ENCODE measurements at places on chromosomes 2 and 18.
A peak's percentile ranks its signal among the peaks of the same experiment; 100 is the strongest.

- DNase-seq = no peak
These were observed 148.8 kb upstream of the STON1 start for GRCh38 chr2:48380989-48381625.

DNA sequence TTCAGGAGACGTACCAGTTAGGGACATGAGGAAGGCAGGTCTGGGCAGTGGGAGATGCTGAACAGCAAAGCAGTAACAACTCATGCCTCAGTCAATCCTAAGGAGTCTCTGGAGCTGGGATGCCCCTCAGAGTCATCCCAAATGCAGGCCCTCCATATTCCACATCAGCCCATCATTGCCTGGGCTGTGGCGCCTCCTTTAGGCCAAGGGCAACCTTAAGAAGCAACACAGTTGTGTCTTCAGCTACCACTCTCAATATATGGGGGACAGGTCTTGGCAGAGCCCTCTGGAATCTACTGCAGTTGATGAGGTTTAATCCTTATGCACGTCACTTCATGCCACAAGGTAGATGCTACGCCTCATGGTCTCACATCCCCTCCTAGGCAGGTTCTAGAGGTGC lies 682.0 kb upstream of the RAB6C start:
- DNase-seq = no peak

GRCh38 chr2:227033471-227034148 lies 130.4 kb downstream of the COL4A4 start:
- no peak for DNase-seq

DNA sequence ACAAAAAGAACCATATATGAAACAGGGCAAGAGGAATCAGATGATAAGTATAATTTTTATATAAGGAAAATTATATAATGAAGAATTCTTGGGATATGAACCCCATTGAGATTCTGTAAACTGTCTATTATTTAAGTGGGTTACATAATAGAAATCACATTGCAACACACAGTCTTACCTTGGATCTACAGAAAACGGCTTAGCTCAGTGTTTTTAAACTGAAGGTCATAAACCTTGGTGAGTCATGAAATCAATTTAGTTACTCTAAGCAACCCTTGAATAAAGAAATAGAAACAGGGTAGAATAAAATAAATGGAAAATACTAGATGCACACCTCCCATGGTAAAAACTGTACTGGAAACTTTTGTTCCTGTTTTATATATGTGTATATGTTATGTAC lies 50.7 kb downstream of the METTL8 start:
- no peak for DNase-seq

GRCh38 chr2:10389573-10389972 lies 58.6 kb downstream of the ODC1 start:
- DNase-seq = no peak

DNA sequence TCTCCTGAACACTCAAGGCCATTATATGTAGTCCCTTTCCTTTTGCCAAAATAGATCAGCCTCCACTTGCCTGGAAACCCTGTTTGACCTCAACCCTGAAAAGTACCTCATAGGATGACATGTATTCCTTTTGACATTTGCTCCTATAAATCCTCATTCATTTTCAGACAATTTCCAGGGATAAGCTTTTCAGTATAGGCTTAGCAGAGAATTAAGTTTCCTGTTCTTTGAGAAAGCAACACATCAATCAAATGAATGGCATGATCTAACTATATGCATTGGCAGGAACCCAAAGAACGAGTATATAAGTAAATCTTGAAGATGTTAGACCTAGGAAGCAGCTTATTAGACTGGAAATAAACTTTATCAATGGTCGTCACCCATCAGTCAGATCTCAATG lies 483.0 kb downstream of the CCDC85A start:
- no peak for DNase-seq

GRCh38 chr2:20567159-20567925 lies 83.6 kb downstream of the HS1BP3 start:
- no peak for DNase-seq

GRCh38 chr2:202060218-202060617 lies 12.8 kb upstream of the KIAA2012 start:
- DNase-seq = no peak

GRCh38 chr2:25090801-25091200 lies 48.9 kb downstream of the EFR3B start:
- no peak for DNase-seq

DNA sequence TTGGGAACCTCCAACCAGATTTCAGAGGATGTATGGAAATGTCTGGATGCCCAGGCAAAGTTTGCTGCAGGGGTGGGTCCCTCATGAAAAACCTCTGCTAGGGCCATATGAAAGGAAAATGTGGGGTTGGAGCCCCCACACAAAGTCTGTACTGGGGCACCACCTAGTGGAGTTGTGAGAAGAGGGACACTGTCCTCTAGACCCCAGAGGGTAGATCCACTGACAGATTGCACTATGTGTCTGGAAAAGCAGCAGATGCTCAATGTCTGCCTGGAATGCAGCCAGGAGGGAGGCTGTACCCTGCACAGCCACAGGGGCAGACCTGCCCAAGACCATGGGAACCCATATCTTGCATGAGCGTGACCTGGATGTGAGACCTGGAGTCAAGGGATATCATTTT lies 573.7 kb upstream of the NXPH2 start:
- no peak for DNase-seq

GRCh38 chr2:163175294-163175693 lies 336.7 kb upstream of the KCNH7 start:
- no peak for DNase-seq

DNA sequence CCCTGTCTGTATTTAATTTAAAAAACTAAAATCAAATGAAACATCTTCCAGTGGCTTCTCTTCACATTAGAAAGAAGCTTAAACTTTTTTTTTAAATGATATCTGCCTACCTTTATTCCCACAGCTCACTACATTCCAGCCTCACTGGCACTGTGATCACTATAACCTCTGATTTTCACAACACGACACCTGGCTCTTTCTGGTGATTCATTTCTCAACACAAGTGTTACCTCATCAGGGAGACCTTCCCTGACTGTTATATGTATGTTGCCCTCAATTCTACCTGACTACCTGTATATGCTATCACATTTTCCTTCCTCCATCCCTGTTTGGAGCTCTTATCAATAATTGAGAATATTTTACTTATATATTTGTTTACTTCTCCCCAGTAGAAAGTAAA lies 76.6 kb downstream of the BAZ2B start:
- no peak for DNase-seq

DNA sequence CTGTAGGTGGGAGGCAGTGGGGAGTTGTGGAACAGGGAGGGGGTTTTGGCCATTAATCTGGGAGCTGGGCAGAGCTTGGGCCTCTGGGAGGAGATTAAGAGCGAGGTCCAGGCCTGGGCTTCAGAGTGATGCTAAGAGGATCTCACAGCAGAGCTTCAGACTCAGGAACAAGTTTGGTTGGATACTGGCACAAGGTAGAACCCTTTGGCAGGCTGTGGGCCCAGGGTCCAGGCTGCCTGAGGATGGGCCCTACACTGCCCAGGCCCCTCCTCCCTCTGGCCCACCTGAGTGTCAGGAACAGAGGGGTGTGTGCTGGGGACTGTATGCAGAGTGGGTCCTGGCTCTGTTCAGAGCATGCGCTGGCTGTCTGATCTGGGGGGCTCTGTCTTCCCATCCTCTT lies 334.9 kb downstream of the CYP26B1 start:
- no peak for DNase-seq

- DNase-seq = no peak
These were observed 51.8 kb downstream of the COA5 start for GRCh38 chr2:98556344-98557033.

DNA sequence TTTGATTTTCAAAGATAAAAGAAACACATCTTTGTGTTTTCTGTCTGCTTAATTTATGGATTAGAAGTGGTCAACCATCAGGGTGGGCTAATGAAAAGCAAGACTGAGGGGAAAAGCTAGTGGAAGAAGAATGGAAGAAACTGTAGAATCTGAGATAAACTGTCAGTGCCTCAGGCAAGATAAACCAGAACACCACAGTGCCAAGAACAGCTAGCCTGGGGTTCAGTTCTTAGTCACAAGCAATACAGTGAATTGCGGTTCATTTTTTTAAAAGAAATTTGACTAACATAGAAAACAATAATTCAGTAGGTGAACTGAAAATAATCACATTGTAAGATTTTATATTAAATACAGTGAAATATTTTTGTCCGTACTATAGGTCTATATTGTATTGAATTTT lies 22.0 kb upstream of the LNPK start:
- no peak for DNase-seq

- DNase-seq = no peak
These were observed 24.5 kb upstream of the LPIN2 start for GRCh38 chr18:3037423-3037915.

DNA sequence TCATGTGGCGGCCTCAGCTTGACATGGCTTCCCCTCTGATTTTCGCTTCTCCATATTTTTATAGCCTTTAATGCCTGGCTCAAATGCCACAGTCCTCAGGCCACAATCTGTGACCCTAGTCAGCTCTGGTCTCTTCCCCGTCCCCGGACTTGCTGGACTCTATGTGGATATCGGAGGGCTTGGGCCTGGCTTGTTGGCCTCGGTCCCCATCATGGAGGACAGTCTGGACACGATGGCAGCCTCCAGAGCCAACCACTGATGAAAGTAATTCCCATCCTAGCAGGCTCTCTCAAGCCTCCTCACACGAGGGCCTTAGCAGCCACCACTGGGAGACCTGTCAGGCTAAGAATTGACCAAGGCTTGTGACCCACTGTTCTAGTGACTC lies 61.6 kb downstream of the LPIN1 start:
- no peak for DNase-seq

GRCh38 chr18:36476433-36476832 lies 178.9 kb downstream of the FHOD3 start:
- DNase-seq = no peak

DNA sequence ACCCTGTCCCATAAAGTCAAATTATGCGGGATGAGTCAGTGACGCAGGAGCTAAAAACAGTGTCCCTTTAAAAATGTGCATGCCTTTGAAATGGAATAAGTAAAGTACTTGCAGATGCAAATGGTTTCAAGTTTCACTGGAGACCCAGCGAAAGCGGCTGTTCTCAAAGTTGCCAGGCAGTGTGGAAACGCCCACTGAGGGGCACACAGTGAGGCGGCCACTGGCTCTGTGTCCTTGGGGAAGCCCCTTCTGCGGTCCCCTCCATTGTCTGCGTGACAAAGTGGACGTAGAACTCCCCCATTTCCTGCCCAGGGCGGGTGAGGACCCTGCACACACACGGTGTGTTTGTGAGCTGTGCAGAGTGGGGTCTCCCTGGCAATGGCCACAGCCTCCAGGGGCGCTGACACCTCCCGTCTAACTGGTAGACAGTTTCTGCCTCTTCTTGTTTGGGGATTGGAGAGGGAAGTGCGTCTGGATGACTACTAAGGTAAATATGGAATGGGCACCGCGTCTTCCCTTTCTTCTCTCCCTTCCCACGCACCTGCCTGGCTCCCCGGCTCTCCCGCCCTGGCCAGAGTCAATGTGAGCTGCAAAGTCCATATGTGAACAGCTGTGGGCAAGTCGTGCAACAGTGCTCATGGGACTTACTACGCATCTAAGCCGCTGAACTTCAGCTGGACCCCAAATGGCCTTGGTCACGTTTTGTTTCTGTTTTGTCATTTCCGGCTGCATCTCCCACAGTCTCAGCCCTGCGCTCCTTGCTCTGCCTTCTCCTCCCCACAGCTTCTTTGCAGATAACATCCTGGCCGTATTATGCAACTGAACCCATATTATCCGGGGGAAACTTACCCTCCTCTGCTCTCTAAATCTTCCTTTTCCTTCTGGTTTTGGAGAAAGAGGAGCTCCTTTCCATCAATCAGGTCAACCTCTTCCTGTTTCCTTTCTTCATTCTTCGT lies 33.7 kb upstream of the ZNF516 start:
- DNase-seq = no peak

DNA sequence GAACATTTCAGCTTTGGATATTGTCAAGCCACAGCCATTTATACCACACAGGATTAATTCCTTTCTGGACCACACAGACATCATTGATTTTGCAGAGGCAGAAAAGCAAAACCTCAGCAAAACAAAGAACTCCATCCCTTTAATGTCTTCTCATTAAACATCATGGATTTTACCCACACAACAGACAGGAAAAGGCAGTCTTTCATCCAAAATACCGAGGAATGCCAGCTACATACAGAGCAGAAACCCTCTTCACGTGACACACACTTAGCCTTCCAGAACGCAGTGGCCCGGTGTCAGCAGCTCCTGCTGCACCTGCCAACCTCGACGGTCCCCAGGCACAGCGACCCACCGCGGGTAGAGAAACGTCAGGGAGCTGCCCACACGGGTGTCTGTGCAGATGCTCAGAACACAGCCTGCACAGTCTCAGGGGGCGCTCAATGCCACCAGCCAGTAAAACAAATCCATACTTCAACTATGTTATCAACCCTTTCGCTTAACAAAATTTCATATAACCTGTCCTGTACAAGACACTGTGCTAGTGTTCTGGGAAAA lies 304.5 kb downstream of the EIPR1 start:
- DNase-seq = no peak

- DNase-seq = no peak
These were observed 66.5 kb downstream of the RHBDD1 start for GRCh38 chr2:226902041-226902966.

GRCh38 chr18:433298-433697 lies 67.2 kb downstream of the COLEC12 start:
- no peak for DNase-seq

GRCh38 chr2:198296665-198297308 lies 492.4 kb downstream of the PLCL1 start:
- peak; percentile 5 for DNase-seq

- DNase-seq = no peak
These were observed 1.6 kb upstream of the ERMN start for GRCh38 chr2:157327200-157327599.

- no peak for DNase-seq
These were observed 246.6 kb downstream of the TFCP2L1 start for GRCh38 chr2:121038431-121038830.

DNA sequence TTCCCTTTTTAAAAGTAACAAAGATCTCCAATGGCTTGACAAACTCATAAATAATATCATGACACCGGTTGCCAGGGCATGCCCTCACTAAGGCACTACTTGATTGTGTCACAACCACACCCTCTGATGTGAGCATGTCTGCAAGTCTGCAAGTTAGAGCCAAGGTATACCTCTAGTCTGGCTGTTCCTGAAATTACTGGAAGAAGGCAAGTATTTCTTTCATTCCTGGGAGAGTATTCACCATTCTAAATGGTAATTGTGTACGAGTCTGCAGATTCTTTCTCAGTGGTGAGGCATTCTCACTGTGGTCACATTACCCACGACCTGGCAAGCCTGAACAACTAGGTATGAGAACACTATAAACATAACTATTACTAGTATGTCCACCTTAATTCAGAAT lies 25.7 kb upstream of the RNU4ATAC start:
- DNase-seq = no peak

GRCh38 chr2:218161644-218162043 lies 5.1 kb downstream of the CXCR1 start:
- DNase-seq = no peak

GRCh38 chr2:144083211-144083610 lies 436.7 kb downstream of the ZEB2 start:
- no peak for DNase-seq

DNA sequence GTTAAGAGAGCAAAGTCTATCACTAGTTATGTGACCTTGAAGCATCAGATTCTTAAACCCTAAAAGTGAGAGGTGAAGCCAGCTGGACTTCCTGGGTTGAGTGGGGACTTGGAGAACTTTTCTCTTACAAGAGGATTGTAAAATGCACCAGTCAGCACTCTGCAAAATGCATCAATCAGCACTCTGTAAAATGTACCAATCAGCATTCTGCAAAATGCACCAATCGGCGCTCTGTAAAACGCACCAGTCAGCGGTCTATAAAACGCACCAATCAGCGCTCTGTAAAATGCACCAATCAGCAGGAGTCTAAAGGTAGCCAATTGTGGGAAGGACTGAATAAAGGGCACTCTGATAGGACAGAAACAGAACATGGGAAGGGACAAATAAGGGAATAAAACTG lies 291.6 kb upstream of the FAM98A start:
- DNase-seq = no peak
